EL (cell line): ENCODE measurements at places on chromosomes 1 and 21.

DNA sequence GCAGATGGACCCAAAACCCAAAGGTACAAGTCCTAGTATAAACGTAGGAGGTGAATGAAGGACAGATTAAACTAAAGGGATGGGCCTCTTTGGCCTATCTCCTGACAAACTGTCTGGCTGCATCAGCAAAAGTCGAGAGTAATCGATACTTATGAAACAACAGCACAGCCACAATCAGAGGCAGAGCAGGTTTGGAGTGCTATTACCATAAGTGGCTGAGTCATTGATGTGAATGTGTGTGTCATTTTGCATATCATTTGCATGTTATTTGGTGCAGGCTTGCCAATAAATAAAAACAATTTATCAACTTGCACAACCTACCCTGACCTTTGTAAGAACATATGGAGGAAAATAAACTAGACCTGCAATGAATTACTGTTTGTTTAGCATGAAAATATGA, 283.1 kb downstream of the NUF2 start:
- no peak for DNase-seq

DNA sequence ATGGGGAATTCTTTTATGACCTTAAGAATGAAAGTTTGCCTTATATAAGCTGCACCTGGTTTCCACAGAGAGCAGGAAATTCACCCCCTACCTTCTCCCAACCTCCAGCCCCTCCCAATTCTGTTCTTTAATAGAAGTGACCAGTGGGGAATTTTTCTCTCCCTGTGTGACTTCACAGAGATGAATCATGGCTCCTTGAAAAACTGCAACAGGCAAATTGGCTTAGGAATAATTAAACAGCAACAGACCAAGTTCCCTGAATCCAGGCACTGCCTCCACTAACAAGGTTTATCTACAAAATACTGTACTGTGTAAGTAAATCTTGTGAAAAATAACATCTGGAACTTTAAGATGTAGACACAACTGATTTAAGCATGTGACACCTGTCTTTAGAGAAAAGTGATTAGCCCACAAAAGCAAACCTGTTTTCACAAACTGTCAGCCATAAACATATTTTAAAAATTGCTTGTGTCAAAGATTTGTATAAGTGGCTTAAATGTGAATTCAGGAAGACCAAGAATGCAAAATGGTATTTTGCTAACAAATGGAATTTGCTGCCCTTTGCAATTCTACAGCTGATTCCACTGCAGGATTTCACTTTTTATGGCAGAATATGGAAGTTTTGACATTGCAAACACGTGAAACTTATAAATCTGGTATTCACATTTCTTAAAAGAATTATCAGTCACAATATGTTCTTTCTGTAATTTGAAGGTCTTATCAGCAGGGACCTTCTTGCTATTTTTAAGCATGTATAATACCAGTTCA, 54.0 kb downstream of the ALG14 start:
- DNase-seq = peak; percentile 51

DNA sequence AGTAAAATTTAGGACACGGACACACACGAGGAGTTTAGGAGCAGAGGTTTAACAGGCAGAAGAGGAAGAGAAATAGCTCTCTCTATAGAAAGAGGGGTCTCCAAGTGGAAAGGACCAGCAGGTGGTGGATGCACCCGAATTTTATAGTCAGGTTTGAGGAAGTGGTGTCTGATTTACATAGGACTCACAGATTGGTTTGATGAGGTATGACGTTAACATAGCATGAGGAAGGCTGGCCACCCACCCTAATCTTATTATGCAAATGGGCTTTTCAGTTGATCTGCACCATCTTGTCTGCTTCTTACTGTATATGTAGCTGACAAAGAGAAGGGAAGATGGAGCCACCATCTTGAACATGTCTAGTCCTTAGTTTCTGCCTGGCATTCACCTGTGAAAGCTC, 52.5 kb upstream of the RGS2 start:
- no peak for DNase-seq

GRCh38 chr1:162916821-162917613, 56.0 kb upstream of the CCDC190 start:
- no peak for DNase-seq

GRCh38 chr1:211925016-211925415, 94.5 kb upstream of the LPGAT1 start:
- no peak for DNase-seq

DNA sequence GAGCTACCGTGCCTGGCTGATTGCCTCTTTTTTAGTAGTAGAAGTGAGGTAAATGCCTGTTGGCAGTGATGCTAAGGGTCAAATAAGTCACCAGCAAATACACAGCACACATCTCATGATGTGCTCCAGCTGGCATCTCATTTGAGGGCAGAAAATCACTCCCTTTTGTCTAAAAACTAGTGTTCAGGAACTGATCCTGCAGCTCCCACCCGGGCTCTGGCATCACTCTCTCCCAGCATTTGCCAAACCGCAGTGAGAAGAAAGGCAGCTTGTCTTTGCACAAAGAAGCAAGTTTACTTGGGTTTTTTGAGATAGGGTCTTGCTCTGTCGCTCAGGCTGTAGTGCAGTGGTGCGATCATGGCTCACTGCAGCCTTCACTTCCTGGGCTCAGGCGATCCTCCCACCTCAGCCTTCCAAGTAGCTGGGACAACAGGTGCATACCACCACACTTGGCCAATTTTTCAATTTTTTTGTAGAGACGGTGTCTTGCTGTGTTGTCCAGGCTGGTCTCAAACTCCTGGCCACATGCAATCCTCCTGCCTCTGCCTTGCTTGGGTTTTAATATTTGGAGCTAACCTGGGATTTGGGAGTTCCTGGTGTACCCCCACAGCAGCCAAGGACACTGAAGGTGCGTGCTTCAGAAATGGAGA, 4.1 kb downstream of the RBP7 start:
- DNase-seq = no peak

- no peak for DNase-seq
Observed at GRCh38 chr1:228849011-228849541, 113.8 kb downstream of the RHOU start.

- DNase-seq = no peak
Observed at GRCh38 chr1:67780637-67781036, 52.6 kb downstream of the GNG12 start.

- no peak for DNase-seq
Observed at GRCh38 chr1:214897581-214897980, 185.0 kb upstream of the KCNK2 start.

- no peak for DNase-seq
Observed at GRCh38 chr1:58468612-58469011, 77.9 kb downstream of the OMA1 start.

GRCh38 chr1:156445789-156446263, 54.7 kb downstream of the MEF2D start:
- DNase-seq = peak; percentile 88

DNA sequence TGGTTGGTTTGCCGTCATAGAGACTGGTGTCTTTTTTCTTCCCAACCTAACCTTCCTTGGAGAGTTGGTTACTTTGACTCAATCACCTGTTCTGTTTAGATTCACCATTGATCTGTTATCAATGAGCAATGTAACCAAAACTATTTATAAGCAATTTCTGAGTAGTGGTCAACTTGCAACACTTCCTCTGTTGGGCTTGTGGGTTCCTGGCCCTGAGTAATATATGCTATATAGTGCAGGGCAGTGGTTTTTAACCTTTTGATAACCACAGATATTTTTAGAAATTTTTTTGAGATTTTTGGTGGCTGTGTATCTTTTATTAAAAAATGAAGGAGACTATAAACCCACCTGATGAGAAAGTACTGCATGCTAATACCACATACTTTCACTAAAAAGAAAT, 9.4 kb upstream of the XCL1 start:
- DNase-seq = no peak

- no peak for DNase-seq
Observed at GRCh38 chr1:226682871-226683814, 55.9 kb downstream of the ITPKB start.

- DNase-seq = no peak
Observed at GRCh38 chr1:200505257-200505656, 95.4 kb upstream of the ZNF281 start.

- DNase-seq = no peak
Observed at GRCh38 chr1:180860535-180860934, 52.2 kb upstream of the KIAA1614 start.

GRCh38 chr1:229756666-229757065, 130.6 kb downstream of the URB2 start:
- peak; percentile 92 for DNase-seq

GRCh38 chr1:36584874-36585453, 102.3 kb upstream of the CSF3R start:
- no peak for DNase-seq

- no peak for DNase-seq
Observed at GRCh38 chr1:152640351-152640750, 17.4 kb upstream of the LCE3A start.

DNA sequence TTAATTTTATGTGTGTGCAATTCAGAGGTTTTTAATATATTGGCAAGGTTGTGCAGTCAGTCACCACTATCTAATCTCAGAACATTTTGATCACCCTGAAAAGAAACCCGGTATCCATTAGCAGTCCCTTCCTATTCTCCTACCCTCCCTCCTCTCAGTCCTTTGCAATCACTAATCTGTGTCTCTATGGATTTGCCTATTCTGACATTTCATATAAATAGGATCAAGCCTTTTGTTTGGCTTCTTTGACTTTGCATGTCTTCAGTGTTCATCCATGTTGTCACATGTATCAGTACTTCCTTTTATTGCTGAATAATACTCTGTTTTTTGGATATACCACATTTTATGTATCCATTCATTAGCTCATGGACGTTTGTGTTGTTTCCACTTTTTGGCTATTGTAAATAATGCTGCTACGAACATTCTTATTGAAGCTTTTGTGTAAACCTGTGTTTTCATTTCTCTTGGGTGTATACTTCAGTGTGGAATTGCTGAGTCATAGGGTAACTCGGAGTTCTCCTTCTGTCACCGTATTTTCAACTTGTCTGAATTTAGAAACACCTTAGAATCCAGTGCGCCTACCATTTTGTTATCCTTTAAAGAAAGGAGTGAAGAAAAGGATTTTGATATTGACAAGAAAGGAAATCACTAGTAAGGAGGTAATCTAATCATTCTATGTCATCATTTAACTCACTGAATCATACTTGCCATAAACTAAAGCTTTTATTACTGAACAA, 3.4 kb downstream of the CEP85 start:
- peak; percentile 8 for DNase-seq

GRCh38 chr1:98417820-98418219, 243.7 kb upstream of the SNX7 start:
- no peak for DNase-seq

DNA sequence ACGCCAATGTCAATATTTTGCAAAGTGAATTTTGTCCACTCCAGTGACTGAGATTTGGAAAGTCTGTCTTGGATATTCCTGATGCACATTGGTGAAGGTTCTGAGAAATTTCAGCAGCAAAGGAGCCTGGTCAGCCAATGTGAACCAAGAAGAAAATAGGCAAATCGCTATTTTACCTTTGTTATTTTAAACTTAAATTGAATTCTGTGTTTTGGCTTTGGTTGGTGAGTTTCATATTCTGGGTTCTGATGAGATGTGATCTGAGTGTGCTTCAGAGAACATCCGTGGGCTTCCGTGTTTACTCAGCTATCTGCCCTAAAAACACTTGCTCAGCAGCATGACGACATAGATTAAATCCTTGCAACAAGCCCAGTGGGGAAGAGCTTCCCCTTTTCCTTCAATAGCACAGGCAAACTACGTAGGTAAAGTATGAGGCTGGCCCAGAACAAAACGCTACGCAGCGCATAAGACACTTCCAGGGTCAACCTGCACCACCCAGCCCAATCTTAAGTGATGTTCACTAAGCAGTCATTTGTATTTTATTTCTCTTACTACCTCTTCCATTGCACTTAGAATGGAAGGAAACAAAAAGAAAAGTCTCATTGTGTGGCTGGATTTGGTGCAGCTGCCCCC, 176.4 kb upstream of the KAZN start:
- DNase-seq = no peak

GRCh38 chr1:26838474-26839338, 12.2 kb downstream of the ZDHHC18 start:
- DNase-seq = no peak

GRCh38 chr1:203686091-203686632, 59.5 kb downstream of the ATP2B4 start:
- no peak for DNase-seq

- no peak for DNase-seq
Observed at GRCh38 chr1:41641941-41642527, 157.6 kb upstream of the EDN2 start.

DNA sequence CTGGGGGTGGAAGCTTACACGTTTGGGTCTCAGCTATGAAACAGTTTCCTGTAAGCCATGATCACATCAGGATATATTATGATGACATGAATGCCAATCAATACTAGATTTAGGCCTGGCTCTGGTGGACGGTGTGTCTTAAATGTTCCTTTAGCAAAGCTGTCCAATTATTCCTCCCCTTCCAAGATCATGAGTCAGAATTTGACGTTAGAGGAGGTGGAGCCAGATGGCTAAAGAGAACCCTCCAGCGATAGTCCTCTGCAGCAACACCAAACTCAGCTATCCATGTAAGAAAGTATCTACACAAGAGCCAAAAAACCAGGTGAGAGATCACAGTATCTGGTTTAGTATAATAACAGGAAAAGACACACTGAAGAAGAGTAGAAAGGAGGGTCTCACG, 47.8 kb downstream of the PACC1 start:
- peak; percentile 44 for DNase-seq

DNA sequence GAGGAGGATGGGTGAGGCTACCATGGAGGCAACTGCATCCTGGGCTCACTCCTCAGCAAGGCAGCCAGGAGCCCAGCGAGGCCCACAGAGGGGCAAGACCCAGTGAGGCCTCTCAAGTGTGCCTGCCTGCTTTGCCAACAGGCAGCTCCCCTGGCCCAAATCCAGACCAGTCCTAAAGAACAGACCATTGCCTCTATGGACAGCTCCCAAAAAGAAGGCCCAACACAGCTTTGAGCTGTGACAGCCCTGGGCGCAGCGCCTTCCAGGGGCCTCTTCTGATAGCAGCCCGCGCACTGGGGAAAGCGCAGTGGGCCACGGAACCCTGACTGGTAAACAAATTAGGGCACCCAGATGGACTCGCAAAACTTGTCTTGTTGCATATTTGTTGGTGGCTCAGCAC, 25.5 kb downstream of the C1orf198 start:
- no peak for DNase-seq

GRCh38 chr1:201228011-201228983, 37.7 kb downstream of the IGFN1 start:
- no peak for DNase-seq

GRCh38 chr1:36162680-36163239, 6.8 kb downstream of the MAP7D1 start:
- no peak for DNase-seq

- DNase-seq = peak; percentile 58
Observed at GRCh38 chr1:179925922-179926849, 28.4 kb upstream of the CEP350 start.

- DNase-seq = no peak
Observed at GRCh38 chr1:171736196-171736595, 5.7 kb downstream of the VAMP4 start.
